ENCODE measurements at places on chromosomes 12 and 14.

DNA sequence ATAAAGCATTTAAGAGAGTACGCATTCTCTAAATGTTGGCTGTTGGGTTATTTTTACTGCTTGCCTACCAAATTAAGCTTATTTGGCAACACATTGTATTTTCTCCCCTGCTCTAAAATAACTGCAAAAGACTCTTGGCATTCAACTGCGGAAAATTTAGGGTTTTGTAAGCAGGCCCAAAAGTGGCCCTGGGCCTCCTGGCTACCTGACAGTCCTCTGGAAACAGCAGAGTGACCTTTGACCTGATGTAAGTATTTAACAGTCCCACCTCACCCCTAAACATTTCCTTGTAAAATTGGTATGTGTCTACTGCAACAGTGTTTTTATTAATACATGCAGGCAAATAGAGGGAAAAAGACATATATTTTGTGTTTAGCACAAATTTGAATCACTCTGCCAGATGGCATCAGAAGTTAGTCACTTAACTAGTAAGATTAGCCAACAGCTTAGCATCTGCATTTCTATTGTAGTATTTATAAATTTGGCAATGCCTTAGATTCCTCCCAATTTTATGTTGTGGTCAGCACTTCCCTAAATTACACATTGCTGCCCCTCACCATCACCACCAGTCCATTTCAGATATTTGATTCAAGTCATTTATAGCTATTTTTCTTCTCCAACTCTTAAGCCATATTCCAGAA lies 11.2 kb downstream of the LLPH start:
- no peak for DNase-seq

DNA sequence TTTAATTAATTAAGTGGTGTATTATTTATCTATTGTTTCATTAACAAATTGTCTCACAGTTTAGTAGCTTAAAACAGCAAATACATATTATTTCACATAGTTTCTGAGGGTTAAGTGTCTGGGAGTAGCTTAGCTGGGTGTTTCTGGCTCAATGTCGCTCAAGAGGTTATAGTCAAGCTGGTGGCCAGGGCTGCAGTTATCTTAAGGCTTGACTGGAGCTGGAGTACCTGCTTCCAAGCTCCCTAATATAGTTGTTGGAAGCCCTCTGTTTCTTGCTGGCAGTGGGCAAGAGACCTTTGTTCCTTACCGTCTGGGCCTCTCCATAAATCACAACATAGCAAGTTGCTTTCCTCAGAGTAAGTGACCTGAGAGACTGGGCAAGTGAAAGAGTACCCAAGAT lies 66.6 kb downstream of the RAD51B start:
- no peak for DNase-seq

DNA sequence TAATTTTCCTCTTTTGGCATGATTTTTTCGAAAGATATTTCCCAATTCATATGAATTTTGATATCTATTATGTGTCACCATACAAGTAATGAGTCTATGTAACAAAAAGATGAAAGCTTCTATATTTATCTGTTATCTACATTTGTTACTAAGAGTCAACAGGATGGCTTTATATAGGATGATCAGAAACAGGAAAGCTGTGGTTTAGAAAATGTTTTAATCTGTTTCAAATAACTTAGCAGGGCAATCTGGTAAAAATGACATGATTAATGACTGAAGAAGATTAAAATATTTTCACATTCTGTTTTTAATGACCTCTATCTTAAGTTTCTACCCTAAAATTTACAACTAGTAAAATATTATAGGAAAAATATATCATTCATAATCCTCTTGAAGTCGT lies 105.8 kb downstream of the MSRB3 start:
- no peak for DNase-seq

GRCh38 chr12:111227476-111228420 lies 141.1 kb downstream of the PHETA1 start:
- no peak for DNase-seq

- peak; percentile 43 for DNase-seq
These were observed 60.9 kb upstream of the OR4E1 start for GRCh38 chr14:21734457-21735074.

GRCh38 chr12:76226397-76226796 lies 121.8 kb downstream of the BBS10 start:
- no peak for DNase-seq

DNA sequence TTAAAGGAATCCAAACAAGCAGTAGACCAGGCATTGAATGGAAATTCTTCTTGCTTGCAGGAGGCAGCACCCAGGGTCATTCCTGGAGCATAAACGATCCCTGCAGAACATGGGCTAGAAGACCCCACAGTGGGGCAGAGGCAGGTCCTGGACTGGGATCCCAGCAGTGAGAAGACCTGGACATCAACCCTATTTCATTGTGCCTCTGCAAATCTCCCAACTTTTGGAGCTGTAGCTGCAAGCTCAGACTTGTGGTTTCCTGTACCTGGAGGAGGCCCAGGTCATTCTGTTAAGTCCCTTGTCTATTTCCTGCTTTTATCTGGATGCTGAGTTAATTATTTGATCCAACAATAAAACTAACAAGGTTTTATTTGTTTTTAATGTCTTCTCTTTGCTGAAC lies 61.7 kb downstream of the CALM1 start:
- DNase-seq = no peak

- no peak for DNase-seq
These were observed 211.5 kb upstream of the CPNE8 start for GRCh38 chr12:39116861-39117260.

DNA sequence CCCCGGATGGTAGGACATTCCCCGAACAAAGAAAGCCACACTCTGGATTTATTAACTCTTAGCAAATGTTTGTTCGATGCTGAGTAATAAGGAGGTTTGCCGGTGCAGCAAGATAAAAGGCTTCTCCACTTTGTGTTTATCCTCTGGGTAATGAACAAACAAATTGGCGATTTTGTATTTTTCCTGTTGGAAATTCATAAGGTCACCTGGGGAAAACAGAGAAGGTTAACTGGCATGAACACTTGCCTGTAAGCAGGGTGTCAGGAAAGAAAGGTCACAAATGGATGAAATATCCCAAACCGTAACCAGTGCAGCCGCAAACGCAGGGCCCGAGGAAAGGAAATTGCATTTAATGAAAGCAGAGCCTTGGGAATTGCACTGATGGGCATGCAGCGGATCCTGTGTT lies 132.8 kb downstream of the RMST start:
- no peak for DNase-seq

DNA sequence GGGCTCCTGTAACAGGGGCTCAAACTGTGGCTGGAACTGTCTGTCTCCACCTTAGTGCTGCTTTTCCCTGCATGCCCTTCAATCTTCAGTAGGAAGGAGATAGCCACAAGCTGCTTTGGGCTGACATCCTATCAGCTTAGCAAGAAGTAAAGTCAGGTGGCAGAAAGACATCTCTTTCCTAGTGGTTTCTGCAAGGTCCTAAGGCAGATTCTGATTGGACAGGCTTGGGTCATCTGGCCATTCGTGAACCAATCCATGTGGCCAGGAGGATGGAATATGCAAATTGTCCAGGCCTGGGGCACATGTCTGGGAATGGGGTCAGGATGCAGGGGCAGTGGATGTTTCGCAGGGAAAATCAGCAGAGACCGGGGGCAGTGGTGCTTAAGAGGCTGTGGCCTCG lies 5.2 kb downstream of the RITA1 start:
- DNase-seq = no peak

DNA sequence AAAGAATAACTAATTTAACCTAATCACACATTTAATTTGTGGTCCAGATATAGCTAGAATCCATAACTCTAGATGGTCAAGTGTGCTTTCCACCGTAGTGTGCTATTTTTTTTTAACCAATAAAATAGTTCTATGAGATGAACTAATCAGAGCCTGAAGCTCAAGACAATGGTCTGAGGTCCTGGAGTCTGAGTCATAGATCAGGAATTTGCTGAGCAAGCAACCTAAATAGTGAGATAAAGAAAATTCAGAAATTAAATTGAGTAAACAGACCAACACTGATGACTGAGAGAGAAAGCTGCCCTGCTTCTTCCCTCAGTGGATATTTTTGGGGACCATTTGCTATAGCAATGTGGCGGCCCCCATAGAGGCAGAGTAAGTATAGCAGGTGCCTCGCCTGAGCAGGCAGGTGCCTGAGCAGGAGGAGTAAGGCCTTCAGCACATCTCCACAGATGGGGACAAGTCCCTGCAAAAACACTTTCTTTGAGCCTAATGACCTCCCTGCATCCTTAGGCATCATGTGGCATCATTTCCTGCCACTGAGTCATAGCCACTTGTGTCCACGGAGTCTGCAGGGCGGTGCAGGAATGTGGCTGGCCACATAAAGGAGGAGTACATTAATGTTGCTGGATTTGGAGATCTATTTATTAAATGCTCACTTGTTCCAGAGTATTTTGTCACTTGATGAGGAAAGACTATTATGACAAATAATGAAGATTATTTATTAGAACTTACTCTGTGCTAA lies 13.9 kb upstream of the CLEC4E start:
- DNase-seq = no peak

GRCh38 chr12:121107681-121108080 lies 25.0 kb upstream of the P2RX7 start:
- no peak for DNase-seq

GRCh38 chr14:68843471-68844209 lies 50.8 kb upstream of the ZFP36L1 start:
- peak; percentile 77 for DNase-seq

- no peak for DNase-seq
These were observed 49.1 kb downstream of the PLEKHG3 start for GRCh38 chr14:64753374-64753773.

DNA sequence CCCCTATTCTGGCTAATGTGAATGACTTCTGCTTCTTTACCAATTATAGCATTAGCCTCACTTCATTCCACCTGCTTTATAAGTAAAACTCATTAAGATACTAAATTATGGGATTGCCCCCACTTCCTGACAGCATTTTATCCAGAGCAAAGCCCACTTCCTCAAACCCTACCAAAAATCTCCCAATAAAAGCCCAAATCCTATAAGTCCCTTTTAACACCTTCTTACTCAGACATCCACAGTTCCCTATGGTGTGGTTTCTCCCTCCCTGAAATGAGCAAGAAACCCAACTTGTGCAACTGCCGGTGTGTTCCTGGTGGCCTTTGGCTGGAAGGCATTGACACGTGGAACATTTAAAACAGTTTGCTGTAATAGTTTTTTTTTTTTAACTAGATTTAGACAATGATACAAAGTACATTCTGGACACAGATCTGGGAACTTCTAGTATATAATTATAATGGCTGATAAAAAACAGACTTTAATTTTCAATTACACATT lies 53.1 kb downstream of the BRMS1L start:
- no peak for DNase-seq

GRCh38 chr12:94285943-94286582 lies 137.7 kb downstream of the PLXNC1 start:
- no peak for DNase-seq

DNA sequence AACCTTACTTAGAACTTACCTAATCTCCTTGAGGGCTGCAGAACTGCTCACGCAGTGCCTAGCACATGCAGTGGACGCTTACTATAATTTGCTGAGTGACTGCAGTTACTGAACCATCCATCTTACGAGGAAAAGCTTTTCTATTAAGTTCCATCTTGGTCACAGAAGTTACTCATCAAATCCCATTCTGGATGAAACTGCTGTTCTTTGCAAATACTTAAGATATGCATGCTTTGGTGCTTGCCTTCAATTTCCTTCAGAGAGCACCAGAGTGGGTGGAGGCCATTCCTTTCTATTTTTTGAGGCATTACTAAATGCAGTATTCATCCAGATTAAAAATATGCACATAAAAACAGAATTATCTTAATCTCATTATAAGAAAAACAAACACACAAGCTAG lies 17.7 kb upstream of the PELI2 start:
- DNase-seq = no peak

DNA sequence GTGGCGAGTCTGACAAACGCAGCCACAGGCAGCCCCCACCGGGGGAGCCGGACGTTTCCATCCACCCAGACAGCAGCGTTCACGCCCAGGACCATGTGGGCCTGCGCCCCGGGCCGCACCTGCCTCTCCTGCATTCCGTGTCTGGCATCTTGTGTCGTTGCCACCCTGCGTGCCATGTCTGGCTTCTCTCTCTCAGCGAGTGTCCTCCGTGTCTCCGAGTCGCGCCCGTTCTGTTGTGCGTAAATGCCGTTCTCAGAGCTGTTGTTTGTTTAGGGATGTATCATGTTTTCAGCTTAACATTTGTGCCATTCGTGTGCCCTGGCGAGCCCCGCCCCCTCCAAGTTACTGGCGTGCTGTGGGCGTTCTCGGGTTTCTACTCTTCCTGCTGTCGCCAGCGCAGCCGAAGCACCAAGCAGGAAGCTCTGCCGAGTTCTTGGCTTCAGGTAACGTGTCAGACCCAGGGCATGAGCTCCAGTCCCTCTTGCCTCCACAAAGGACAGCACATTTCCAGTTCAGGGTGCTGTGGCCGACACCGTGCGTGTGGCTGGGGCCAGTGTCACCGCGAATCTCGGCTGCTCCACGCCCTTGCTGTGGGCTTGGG lies 34.6 kb downstream of the NOC4L start:
- peak; percentile 63 for DNase-seq

GRCh38 chr12:106434526-106434925 lies 77.0 kb downstream of the POLR3B start:
- no peak for DNase-seq

GRCh38 chr12:41485203-41485602 lies 297.1 kb downstream of the PDZRN4 start:
- DNase-seq = no peak

DNA sequence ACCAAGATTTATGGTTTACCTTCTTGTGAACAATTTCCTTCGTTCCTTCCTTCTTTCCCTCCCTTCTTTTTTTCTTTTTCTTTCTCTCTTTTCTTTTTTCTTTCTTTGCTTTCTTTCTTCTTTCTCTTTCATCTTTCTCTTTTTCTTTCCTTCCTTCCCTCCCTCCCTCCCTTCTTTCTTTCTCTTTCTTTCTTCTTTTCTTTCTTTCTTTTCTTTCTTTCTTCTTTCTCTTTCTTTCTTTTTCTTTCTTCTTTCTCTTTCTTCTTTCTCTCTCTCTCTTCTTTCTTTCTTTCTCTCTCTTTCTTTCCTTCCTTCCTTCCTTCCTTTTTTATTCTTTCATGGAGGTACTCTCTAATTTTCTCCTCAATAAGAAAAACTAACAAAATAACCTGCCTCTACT lies 462.1 kb upstream of the ATP2B1 start:
- no peak for DNase-seq

DNA sequence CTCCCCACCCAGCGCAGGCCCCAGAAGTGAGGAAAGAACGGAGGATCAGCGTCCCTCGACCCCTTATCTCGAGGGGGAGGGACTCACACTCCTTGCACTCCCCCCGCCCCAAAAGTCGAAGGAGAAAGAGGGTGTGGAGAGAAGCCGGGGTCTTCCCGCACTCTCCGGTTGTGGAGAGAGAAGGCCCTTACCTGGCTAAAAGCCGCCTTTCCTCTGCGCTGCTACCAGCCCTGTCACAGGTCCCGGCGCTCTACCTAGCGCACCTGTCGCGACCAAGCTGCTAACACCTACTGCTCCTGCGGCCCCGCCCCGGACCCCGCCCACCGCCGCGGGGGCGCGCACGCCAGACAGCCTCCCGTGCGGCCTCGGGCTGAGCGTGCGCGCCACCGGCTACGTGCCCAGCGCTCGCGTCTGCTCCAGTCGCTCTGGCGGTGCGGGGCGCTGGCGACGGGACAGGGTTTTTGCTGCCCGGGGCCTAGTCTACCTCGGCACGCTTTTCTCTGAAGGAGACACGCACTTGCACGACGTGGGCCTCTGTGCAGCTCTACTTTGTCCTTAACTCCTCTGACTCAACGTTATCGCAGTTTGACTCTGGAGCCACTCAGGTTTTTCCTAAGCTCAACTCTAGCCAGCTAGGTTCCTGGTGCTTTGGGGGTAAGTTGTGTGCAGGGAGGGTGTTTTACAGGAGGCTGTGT lies at the start of gene LIMA1:
Gene LIMA1, minus strand, starts transcription at position 292 of the 695 bp plus-strand sequence. CDS start 34,769 bp downstream, outside the sequence.
- peak; percentile 92 for DNase-seq
